ENCODE measurements at places on chromosomes 7 and 10.
A peak's percentile ranks its signal among the peaks of the same experiment; 100 is the strongest.

- no peak for DNase-seq
These were observed 13.9 kb downstream of the CHAT start for GRCh38 chr10:49627644-49628247.

DNA sequence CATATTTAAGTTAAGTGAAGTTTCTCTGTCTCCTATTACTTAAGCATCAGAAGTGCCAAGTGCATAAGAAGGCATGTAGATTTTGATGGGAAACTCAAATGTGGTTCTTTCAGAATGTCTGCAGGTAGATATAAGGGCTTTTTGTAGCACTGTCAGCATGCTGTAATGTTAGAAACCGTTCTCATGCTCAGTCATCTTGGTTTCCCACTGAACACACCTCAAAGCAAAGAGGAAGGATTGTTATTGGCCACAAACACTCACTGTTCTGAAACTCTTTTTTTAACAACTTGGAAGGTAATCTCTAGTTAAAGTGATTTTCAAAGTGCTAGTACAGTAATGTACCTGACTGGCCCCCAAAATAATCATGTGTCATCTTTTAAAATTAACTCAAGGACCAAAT is 126.0 kb downstream of the AASS start:
- DNase-seq: no peak

DNA sequence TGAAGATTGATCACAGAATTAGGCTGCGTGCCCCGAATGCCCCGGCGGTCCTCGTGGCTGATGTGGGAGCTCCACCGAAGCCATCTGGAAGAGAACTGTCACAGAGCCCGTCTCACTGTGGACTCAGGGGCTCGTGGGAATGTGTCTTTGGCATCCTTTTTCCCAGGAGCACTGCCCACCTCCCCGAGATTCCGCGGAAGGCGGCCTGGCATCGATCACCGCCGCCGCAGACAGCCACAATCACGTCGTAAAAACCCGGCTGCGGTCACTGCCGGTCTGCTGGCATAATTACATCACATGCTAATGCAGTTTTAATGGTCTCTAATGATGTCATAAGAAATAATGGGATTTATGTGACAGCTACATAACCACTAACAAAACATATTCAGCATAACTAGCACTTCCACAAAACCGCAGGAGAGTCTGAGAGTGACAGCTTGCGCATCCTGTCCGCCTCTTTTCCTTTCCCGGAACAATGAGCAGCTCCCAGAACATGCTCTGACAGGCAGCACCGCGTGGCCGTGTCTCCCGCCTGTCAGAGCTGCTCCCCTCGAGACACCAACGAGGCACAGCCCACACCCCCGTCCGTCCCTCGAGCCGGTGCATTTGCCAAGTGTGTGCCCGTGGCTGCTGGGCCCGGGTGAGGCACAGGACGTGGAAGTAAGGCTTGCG is 490.0 kb downstream of the PTPRN2 start:
- no peak for DNase-seq

GRCh38 chr10:72277996-72278667 is 4.4 kb downstream of the DDIT4 start:
- no peak for DNase-seq

DNA sequence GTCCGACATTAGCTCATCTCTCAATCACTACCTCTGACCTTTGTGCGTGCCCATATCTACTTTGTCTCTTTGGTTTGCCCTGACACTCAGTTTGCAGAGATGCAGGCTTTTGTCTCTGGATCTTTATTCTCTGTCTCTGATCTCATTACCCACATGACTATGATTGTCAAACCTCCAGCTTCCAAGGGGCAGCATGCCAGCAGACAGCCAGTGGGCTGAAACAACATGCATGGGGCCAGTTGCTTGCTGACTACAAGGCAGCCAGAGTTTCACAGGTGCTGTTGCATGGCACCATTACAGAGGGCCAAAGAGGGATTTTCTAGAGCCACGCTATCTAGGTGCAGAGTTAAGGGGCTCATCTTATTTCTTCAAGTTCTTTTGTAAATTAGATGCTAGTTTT is 146.2 kb downstream of the SPAG6 start:
- DNase-seq: no peak

DNA sequence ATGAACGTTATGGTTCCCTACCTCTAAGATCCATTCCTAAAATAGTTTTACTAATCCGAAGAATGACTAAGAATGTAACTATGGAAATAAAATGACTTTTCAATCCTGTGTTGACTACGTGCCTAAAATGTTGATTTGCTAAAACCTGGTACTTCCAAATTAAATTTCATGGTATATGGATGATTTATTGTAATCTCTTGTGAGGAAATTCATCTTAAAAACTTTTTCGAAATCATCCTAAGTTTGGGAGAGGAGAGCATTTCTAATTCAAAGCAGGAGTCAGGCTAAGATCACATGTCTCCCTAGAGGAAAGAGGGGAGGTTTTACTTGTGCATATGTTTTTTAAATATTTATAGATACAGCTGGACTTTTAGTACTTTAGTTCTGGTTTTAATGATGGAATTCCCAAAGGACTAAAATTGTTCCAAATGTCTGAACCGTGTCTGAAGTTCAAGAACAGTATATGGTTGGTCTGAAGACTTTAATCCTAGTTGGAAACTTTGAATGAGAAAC is 483.9 kb downstream of the AUTS2 start:
- DNase-seq: no peak

- peak; percentile 45 for DNase-seq
These were observed 105.4 kb downstream of the ITIH5 start for GRCh38 chr10:7561216-7561893.

GRCh38 chr7:47326808-47327207 is 255.1 kb downstream of the TNS3 start:
- peak; percentile 78 for DNase-seq

GRCh38 chr7:55977831-55978230 is 13.4 kb downstream of the NIPSNAP2 start:
- peak; percentile 48 for DNase-seq

- peak; percentile 41 for DNase-seq
These were observed 36.5 kb downstream of the DDIT4 start for GRCh38 chr10:72310241-72310633.

- DNase-seq: no peak
These were observed 2.4 kb upstream of the CFAP69 start for GRCh38 chr7:90242369-90243168.

DNA sequence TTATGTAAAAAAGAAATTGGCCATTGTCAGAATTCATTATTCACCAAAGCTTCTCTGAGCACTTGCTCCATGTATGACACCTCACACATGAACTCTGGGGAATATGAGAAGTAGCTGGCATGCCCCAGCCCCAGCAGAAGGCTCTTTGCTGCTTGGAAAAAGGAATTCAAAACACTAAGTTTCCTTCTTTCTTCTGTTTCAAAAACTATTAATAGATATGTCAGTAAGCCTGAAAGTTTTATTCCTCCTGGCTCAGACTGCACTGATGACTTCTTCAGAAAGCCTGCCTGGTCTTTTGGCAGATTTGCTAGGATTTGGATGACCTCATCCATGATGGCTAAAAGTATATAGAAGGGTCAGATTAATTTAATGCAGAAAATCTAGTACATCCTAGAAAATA is 511.0 kb downstream of the GFRA1 start:
- peak; percentile 67 for DNase-seq

- DNase-seq: no peak
These were observed 107.1 kb upstream of the ITGB1 start for GRCh38 chr10:33065111-33065510.

DNA sequence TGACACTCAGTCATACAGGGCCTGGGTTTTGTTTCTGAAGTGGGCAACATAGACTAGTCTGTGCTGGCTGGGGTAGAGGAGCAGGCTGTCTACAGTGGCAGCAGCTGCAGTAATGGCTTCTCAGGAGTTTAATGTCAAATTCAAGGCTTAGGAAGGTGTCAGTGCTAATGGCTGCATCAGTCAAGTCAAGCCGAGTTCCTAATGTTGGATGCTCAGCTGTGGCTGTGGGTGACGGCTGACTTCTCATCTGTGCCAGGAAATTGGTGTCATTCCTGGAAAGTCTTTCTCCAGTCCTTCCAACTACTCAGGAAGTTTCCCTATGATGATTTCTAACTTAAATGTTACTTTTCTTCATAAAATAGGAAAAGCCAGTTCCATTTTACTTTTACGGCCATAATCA is 468.1 kb upstream of the IGFBP3 start:
- DNase-seq: no peak

- DNase-seq: peak; percentile 30
These were observed 87.4 kb upstream of the RSU1 start for GRCh38 chr10:16904639-16905061.

DNA sequence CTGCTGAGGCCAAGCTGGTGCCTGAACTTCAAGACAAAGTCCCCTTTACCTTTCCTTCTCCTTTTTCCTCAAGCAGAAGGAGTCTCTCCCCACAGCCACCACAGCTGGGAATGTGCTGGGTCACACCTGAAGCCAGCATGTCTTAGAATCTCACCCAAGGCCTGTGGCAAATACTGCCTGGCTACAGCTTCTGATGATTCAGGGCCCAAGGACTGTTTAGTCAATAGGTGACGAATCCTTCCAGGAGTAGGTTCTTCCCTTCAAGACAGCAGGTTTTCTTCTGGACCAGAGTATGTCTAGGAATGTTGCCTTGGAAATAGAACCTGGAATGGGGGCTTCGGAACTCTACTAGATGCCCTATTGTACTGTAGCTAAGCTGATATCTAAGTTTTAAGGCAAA is 374.6 kb downstream of the KIF20B start:
- no peak for DNase-seq

GRCh38 chr7:92737706-92738105 is 98.7 kb downstream of the CDK6 start:
- DNase-seq: no peak

- DNase-seq: peak; percentile 41
These were observed 24.6 kb downstream of the AGK start for GRCh38 chr7:141575654-141576448.

GRCh38 chr10:36802490-36803153 is 322.8 kb upstream of the ANKRD30A start:
- DNase-seq: peak; percentile 6

DNA sequence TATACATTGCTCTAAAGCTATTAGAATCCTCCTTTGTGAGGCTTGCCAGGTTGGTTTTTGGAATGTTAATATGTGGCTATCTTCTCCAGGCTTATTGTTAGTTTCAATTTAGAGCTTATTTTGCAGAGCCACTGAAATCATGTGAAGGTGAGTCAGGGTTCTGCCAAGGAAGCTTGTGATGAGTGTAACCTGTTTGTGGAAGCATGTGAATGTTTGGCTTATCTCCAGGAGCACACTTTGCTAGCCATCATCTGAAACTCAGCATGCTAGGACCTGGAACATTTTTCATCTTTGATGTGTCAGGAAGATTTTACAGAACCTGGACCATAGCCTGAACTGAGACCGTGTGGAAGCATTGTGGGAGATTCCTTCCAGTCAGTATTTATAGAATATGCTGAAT is 197.3 kb downstream of the PPP1R9A start:
- DNase-seq: no peak

GRCh38 chr10:85741626-85742300 is 624.8 kb downstream of the GRID1 start:
- DNase-seq: no peak

DNA sequence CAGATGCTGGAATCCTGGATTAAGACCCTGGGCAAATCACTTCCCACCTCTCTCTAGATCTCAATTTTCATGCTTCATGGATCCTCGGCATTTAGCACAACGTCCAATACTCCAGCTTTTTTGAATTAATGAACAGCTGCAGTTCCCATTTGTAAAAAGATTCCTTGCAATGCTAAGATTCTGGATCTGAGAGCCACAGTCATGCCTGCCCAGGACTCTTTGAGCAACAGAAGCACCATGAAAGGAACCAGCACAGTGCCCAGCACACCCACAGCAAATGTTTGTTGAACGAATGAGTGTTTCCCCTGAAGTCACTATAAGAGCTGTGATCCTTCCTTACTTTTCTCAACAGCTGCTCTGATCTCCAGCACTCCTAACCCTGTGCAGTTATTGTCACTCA is 20.8 kb upstream of the DDIT4 start:
- no peak for DNase-seq

DNA sequence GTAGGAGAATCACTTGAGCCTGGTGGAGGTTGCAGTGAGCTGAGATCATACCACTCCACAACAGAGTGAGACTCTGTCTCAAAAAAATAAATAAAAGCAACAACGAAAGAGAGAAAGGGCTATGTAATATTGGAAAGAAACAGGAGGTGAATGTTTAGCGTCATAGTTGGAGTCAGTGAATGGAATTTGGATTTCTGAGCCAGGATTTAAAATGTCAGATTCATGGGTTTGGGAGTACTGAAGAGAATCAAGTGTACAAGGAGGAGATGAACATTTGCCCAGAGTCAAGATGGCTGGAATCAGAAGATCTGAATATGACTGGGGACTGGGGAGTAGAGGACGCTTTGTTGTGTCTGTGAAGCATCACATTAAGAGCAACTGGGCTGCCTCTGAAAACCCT is 366.4 kb downstream of the GALNT17 start:
- no peak for DNase-seq

DNA sequence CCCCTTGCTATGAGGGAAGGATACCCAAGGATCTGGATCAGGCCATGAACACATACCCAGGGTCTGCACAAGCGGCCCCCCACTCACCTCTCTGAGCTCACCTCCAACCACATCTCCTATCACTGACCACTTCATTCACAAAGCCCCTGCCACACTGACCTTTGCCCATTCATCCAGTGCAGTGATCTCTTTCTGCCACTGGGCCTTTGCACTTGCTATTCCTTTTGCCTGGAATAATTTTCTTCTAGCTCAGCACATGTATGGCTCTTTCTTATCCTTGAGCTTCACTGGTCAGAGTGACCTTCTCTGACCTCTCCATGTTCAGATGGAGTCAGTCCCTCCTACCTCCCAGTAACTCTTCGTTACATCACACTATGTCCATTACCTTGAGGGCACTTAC is 48.3 kb downstream of the ADRA2A start:
- no peak for DNase-seq

DNA sequence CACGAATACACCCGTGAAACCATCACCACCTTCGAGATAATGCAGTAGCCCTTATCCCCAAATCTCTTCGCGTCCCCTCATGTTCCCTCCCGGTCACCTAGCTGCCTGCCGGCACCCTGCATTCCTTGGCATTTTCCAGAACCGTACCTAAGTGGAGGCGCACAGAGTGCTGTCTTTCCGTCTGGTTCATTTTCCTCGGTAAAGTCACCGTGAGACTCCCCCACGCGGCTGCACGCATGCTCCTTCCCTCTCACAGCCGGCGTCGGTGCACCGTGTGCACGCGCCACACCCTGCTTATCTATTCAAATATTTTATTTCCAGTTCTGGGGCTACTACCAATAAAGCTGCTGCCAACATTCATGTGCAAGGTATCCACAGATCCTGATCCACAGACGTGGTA is 65.5 kb upstream of the NKX6-2 start:
- no peak for DNase-seq

DNA sequence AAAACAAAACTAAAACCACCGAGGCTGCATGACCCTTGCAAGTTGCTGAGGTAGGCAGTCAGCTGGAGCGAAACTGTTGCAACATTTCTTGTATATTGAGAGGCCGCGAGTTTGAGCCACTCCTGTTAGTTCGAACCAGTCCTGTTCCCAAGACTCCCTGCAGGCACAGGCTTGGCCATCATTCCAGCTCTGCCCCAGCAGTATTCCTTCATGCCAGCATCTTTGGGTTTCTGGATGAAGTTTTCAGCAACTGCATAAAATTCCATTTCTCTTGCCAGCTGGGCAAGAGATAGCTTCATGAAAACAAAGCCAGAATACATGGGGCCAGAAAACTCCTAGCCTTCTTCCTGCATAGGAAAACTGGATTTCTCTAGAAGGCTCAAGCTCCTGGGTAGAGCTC is 207.6 kb downstream of the FRMD4A start:
- peak; percentile 25 for DNase-seq

GRCh38 chr10:78045237-78045636 is 11.6 kb downstream of the RPS24 start:
- no peak for DNase-seq

- DNase-seq: no peak
These were observed 9.7 kb downstream of the CAMK1D start for GRCh38 chr10:12358863-12359564.

GRCh38 chr10:13453896-13454295 is 74.9 kb downstream of the BEND7 start:
- DNase-seq: no peak

Data from GM23248 (cell line).